AG08396 (cell line): ENCODE measurements at places on chromosomes 11 and 22.

DNA sequence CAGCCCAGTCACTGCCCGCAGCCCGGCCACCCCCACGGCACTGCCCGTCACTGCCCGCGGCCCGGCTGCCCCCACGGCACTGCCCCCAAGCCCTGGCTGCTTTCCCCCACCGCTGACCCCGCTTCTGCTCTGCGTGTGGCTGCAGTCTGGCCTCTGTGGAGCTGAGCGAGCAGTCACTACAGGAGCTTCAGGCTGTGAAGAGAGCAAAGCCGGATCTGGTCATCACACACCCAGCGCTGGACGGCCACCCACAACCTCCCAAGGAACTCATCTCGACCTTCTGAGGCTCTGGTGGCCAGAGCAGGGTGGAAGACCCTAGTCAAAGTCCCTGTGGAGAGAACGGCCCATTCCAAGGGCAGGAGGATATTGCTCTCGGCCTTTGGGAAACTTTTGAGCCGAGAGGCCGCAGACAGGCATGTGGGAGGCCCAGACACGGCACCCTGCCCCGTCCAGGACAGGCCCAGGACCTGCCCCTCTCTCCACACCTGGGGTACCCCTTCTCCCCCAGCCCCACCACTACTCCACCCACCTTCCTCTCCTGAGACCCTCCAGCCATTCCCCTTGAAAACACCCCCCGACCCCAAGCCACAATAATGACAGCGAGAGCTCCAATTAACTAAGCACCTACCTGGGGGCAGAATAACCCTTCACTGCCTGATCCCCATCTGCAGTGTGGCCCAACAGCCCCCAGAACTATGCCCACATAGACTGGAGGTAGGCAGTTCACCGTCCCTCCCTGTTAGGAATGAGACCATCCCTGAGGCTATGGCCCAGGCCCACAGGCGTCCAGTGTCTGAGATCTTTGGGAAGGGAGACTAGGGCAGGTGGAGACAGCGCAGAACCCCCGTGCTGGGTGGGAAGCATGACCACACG is 3.7 kb upstream of the PGGHG start:
- DNase-seq, result no peak

GRCh38 chr22:37461961-37462360 is 24.2 kb downstream of the MFNG start:
- no peak for DNase-seq

GRCh38 chr22:50529897-50530579 is at the start of gene TYMP:
Gene TYMP (minus strand): TSS chr22:50530012. CDS start chr22:50529709, 303 bp downstream.
- DNase-seq, result peak; percentile 77

DNA sequence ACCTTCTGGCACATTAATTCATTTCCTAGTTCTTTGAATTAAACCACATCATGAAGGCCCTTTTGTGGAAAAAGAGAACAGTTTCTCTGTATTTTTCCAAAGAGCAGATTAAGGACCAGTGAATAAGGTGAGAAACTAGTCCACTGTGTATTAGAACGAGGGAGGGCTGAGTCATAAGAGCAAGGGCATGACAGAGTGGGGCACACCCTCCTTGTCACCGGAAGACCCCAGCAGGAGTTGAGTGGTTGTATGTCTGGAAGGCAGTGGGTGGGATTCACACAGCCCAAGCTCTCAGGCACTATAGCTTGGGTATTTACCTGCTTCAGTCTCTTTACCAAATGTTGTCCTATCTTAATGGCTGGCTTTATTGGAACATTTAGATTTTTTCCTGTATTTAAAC is 86.8 kb downstream of the BMAL1 start:
- DNase-seq, result no peak

DNA sequence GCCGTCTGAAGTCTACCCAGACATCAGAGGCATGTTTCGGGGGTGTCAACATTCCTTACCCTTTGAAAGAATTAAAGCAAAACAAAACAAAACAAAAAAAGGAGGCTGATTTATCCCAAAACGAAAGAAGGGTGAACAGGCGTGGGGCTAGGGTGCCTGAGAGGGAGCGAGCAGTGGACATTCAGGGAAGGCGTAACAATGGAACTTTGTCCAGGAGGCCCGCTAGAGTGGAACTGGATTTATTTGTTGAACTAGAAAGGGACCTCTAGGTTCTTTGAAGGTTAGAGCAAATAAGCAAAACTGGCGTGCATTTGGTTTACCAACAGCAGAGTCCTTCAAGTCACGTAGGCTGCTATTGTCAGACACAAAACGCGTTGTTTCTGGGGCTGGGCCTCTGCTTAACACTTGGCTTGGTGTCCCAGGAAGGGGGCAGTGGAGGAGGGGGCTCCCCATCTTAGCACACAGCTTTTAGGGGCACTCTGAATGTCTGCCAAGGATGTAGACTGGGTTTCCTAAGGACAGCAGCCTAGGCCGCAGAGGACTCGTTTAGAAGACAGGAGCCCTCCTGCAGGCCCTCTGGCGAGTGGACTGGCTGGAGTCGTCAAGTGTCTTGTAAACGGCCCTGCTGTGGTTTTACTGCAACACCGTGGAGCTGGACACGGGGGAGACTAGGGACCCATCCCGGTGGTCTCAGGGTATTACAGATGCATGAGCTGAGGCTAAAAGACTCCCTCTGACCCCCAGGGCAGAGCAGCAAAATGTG is 203.7 kb upstream of the SORL1-AS1 start:
- no peak for DNase-seq

DNA sequence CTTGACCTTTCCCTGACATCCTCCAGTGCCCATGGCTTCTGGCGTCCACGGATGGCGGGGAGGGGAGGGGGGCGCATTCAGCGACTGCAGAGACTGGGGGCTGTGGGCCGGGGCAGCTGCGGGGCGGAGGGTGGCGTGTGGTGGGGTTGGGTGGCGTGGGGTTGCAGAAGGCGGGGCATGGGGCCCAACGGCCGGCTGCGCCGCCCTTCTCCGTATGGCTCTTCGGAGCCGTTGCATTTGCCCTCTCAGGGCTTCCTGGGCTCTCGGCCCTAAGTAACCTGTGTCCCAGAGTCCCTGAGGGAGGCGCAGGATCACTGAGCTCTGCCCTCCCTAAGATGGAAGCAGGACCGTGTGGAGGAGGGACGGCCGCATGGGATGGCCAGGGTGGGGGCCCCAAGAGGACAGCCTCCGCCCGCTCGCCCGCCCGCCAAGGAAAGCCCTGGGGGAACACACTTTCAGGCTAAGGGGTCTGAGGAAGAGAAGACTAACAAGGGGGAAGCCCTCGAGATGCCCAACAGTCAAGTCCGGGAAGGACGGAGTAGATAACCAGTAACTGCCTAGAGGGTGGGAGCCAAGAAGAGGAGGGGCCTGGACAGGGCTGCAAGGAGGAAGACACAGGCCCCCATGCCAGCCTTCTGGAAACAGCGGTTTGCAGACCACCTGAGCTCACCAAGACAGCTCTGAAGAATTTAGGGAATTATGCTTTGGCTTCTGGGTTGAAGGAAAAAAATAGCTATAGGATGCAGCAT is 9.2 kb upstream of the AIFM3 start:
- DNase-seq, result peak; percentile 65

DNA sequence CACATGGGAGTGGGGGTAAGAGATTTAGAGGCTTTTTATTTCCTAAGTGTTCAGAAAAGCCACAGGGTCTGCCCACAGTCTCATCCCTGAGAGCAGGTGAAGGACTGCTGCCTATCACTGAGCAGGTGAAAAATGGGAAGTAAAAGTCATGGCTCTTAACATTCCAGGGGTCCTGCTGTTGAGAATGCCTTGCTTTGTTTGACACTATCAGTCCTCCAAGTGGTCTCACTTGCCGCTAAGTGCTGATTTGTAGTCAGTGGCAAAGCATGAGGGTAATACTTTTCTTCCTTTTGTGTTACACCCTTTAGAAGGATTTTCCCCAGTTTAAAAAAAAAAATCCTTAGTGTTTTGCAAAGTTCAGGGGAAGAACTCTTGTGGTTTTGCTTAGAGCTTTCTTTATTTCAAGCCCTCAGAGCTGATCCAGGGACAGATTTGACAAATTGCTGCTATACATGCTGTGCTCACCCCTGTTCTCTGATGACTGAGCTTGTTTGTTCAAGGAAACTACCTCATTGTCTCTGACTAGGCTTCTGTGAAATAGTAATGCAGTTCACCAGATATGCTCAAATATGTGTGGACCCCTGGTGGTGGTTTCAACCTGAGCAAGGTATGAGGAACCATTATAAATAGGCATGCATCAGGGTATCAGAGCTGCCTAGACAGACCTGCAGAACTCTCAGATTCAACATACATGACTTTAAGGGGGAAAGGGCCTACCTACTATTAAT is 141.0 kb downstream of the ARHGAP42 start:
- DNase-seq, result no peak

DNA sequence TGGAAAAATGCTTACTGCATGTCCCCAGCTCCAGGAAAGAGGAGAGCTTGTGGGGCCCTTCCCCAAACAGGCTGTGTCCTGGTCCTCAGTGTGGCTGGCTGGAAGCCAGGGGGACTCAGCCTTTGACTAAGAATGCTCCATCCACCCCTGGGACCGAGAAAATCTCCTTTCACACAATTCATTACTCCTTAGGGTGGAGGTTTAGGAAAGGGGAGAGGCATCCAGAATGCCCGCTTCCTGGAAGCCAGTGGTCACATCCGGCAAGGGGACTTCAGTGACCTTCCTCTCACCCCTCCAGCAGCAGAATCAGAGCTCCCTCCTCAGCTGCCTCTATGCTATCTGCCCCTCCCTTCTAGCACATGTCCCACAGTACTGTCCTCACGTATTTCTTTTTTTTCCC is 21.9 kb downstream of the ATG16L2 start:
- no peak for DNase-seq

DNA sequence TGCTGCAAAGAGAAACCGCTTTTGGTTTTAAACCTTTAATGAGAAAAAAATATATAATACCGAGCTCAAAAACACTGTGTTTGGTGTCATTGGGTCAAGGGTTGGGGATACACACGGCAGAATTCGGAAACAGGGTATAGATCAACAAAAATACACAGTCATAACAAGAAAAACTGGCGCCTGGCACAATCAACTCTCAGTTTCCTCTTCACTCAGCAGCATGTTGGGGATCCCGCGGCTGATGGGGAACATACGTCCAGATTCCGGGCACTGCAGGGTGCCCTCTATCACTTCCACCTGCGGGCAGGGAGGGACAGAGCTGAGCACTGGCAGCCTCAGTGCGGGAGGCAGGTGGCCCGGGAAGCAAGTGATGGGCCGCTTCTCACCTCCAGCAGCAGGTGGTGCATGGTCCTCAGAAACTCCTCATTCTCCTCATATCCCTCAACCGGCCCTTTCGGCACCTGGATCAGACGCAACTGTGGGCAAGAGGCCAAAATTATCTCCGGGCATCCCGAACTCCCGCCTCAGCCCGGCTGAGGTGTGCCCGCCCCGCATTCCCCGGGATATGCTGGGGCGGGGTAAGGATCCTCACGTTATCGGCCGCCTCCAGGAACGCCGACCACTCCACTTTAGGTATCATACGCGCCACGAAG is 561 bp downstream of the TRMT112 start:
- DNase-seq, result no peak

DNA sequence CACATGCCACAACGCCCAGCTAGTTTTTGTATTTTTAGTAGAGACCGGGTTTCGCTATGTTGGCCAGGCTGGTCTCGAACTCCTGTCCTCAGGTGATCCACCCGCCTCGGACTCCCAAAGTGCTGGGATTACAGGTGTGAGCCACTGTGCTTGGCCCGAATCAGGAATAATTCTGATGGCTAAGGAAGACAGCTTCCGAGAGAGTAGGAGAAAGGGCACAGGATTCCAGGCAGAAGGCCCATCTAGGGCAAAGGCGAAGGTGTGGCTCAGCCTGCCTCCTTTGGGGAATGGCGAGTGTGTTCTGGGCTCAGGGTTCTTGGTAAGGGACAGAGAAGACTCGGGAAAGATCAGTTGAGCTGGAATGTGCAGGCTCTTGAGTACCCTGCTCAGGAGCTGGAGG is 1.6 kb upstream of the SYCE3 start:
- DNase-seq, result no peak

- no peak for DNase-seq
Measured at GRCh38 chr11:107860688-107861087, 2.1 kb upstream of the SLC35F2 start.

DNA sequence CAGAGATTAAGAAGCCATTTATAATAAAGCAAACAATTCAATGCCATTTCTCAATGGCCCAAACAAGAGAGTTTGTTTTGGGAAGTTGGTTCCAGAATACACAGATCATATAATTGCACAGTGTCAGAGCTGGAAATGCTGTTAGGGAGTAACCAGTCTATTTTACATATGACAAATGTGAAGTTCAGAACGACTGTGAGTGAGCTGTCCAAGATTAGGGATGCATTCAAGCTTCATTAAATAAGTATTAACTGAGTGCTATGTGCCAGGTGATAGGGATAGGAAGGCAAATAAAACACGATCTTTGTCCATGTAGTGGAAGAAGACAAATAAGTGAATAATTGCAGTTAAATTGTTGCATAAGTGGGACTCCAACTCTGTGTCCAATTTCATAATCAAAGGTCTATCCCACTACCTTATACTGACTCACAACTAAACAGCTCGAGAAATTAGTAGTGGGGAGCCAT is 33.1 kb upstream of the PICALM start:
- peak; percentile 25 for DNase-seq

GRCh38 chr11:790721-791564 is 1.1 kb upstream of the CEND1 start:
- DNase-seq, result no peak

DNA sequence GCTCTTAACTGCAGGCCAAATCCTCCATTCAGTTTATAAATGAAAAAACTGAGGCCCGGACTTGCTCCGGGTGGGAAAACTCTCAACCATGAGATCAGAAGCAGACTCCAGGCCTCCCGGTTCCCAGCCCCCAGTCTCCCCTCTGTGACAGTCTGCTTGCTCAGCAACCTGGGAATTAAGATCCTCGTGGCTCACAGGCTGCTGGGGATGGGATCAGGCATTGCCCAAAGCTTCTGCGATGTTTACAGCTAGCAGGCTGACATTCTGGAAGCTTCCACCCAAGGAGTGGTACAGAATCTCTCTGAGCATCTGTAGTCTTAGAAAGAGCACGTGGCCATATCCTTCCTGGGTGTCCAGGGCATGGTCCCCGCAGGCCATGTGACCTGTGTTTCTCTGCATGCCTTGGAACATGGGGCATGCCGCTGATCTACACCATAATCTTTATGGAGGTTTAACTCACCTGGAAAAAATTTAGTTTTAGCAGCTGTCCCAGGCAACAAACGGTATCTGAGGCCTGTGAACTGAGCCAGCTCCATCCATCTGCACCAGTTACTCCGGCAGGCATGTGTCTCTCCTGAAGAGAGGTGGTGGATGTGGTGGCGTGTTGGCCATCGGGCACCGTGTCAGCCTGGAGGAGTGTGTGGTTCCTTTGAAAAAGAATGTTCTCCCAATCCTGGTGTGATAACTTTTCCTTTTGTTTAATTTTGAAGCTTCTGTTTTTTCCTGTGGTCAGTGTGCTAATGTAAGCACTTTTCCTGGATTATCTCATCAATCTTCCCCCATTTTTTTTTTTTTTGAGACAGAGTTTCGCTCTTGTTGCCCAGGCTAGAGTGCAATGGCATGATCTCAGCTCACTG is 7.9 kb downstream of the FBLN1 start:
- no peak for DNase-seq

- no peak for DNase-seq
Measured at GRCh38 chr22:49997932-49998717, 14.4 kb downstream of the IL17REL start.

DNA sequence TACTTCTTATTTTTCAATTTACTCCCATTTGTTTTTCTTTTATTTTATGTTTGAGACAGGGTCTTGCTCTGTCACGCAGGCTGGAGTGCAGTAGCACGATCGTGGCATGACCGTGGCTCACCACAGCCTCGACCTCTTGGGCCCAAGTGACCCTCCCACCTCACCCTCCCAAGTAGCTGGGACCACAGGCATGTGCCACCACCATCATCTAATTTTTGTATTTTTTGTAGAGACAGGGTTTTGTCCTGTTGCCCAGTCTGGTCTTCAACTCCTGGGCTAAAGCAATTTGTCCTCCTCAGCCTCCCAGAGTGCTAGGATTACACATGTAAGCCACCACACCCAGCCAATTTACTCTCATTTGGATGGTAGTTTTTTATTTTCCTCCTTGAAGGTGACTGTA is 679.3 kb upstream of the CCDC179 start:
- DNase-seq, result no peak
